ENCODE measurements at places on chromosomes 6 and 20. TPM values are rescaled to one million over a fixed set of nuclear protein-coding genes. Genes with fewer than 3 reads are reported as not detected.

DNA sequence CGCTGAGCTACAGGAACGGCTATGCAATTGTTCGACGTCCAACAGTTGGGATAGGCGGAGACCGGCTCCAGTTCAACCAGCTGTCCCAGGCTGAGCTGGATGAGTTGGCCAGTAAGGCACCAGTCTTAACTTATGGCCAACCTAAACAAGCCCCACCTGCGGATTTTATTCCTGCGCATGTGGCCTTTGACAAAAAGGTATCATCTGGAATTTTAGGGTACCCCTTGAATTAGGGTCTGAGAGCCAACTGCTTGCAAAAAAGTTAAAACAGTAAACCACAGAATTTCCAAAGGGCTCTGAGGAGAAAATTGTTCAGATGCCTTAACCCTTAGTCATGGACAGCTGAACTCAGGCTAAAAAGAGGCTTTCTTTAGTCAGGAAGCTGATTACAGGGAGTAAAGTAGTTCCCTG, 3.8 kb downstream of the EFHC1 start:
- DNase-seq: no peak

GRCh38 chr20:879626-880025, 36.5 kb downstream of the ANGPT4 start:
- DNase-seq: no peak

DNA sequence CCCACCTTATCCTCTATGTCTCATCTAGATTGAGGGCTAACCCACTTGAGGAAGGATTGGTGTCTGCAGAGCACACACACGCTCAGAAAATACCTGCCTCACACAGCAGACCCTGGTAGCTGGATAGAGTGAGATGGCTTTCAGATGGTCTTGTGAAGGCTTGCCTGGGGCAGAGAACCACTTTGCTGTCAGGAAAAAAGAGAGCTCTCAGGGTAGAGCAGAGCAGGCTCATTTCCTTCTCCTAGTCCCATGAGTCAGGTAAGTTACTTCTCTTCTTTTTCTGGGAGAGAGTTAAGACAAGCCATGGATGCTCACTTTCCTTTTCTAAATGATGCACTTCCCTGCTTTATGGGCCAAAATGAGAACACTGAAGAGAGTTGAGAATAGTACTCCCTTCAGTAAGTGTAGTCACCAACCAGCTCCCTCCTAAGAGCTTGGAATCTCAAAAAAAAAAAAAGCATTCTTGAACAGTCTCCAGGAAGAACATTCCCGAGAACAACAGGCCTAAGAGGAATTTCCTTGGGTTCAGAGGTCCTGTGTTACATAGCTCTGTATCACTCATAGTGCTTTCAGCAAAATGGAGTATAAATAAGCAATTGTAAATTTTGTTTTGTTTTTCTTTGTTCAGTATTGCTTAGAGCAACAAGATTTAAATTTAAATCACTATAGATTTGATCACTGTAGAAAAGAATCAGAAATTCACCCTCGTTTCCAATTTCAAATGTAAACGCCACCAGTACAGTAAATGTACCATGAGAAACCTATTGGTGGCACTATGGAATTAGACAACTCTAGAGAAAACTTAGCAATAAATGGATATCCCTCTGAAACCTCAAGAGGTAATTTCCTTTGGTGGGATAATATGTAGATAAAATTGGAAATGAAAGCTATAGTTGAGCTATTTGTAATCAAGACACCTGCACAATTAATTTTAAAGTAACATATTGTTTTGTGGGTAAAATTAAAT, 530.3 kb downstream of the RFPL4B start:
- DNase-seq: no peak

Gene OOEP
- total RNA-seq: not detected
